ENCODE measurements at places on chromosomes 11 and 22.

GRCh38 chr11:69704508-69705253 lies 859 bp upstream of the FGF19 start:
- no peak for DNase-seq

DNA sequence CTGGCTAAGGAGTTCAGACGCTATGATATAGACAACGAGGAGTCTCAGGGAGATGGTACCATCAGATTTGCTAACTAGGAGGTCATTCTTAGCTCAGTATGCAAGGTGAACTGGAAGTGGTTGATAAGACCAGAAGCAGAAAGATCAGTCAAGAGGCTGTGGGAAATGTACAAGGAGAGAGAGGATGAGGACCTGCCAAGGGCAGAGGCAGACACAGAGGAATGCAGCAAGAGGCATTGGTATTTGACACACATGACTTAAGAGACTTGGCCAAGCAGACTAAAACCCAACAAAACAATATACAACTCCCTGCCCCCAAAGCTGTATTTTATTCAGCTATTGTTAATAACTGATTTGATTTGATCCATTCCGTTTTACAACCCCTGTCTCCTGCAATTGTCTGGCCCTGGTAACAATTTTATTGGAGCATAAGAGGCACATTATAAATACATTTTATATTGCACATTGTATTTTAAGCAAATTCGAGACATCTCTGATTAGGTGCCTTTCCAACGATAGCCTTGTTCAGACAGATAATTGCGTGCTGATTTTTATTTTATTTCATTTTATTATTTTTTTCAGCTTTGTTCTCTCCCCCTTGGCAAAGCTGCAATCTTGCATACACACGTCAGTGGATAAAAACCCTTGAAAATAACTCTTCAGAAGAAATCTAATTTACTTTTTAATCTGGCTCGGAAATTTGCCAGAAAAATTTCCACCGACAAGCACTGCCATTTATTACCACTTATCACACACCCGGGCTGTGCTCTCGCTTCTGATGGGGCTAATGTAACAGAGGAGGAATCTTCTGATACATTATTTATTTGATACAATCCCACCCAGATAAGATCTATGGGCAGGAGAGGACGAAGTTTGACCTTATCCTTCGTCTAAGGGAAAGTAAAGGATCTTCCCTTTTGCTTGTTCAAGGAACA lies 237.8 kb downstream of the NXPE2 start:
- no peak for DNase-seq

GRCh38 chr11:131855320-131855719 lies 484.9 kb downstream of the NTM start:
- DNase-seq, result no peak

DNA sequence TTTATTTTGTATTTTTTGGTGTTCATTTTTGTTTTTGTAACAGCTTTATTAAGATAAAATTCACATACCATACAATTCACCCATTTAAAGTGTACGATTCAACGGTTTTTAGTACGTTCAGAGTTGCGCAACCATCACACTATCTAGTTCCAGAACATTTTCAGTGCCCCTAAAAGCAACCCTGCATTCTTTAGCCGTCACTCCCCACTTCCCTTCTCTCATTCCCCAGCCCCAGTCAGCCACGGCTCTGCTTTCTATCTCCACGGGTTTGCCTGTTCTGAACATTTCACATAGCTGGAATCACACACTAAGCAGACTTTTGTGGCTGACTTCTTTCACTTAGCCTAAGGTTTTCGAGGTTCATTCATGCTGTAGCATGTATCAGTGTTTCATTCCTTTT lies 9.6 kb upstream of the KCNQ1OT1 start:
- no peak for DNase-seq

DNA sequence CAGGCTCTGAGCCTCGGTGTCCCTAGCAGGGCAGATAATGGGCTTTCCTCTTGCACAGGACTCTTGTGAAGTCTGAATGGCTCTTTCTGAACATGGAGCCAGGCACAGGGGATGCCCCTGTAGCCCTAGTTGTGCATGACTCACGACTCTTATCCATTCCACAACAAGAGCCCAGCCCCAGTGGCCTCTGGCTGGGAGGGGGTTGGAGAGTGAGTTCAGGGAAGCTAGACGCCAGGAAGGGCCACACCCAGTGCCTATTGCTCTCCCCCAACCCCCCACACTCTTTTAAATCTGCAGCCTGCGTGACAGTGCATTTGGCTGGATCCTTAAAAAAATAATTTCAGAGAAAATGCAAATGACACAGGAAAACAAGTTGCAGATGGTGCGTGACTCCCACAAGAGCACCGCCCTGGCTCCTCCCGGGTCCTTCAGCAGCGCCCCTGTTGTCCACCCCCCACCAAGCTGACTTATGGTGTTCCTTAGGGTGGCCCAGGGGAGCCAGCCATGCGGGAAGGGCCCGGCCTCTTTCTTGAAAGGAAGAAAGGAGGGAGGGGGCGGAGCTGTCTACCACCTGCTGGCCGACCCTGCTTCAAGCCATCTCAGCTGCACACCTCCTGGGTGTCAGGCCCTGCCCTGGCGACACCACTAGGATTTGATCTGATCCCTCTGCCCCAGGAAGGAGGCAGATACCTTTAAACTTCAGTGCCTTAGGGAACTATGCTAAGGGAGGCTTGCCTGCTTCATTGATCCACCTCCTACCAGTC lies 74.7 kb downstream of the MN1 start:
- no peak for DNase-seq

DNA sequence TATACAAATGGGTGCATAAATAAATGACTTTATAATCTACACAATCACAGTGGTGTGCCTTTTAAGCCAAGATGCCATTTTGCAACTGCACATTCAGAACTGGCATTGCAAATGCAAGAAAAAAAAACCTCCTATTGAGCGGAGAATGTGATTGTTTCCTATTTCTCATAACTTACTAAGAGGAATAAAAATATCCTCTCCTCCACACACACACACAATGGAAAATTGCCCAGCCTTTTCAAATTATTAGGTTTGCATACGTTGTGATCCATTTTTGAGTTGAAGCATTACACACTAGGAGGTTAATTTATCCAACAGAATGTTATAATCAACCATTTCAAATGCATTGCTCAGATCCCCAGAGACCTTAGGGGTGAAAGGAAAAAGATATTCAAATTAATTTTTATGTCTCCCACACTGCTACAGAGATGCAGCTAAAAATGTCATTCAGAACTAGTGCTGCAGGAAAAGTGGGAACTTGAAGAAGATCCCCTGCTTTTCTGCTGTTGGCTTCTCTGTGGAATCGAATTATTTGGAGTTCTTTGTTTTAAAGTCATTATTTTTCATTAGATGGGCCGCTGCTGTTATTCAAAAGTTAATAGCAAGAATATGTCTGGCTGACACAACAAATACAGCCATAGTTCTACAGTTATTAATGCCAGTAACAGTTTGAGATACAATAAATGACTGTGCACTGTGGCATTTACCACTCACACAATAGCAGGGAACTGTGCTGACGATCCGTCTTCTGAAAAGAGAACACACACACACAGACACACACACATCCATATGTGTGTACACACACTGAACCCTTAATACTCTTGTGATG lies 299.9 kb upstream of the ANO5 start:
- DNase-seq, result no peak

DNA sequence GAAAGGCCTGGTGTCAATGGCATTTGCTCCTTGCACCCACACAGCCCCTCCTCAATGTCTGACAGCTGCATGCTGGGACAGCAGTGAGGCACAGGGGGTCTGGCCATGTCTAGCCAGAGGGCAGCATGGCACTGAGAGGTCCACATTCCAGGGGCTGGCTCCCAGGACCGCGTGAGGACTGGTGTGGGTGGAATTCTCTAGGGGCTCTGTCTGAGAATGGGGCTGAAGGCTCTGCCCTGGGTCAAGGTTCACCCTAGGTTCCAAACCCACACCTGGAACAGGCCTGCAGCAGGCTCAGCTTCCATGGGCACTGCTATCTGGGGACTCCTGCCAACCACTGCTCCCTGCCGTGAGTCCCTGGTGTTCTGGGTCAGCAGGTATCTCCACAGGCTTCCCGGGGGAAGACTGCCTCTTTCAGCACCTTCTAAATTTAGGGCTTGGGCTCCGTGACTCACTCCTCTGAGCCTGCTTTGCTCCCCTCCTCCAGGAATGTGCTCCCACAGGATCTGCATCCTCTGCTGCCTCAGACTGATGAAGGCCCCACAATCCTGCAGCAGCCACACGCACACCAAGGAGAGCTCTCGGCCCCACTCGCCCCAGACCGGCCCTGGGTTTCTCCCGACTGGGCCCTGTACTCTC lies 4.2 kb downstream of the STARD10 start:
- no peak for DNase-seq

DNA sequence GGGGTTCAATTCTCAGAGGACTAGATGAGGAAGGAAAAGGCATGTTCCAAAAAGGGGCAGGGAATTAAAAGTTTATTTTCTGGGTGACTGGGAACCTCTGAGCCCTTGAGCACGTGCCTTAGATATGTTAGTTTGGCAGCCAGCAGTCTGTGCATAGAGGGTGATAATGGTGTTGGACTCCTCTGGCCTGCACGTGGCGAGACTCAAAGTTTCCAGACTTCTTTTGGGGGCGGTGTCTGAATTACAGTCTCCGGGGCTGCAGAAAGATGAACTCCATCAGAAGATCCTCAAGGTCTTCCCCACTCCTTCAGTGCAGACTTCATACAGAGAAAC lies 861 bp upstream of the ZNRF3 start:
- DNase-seq, result no peak

GRCh38 chr22:37177221-37177620 lies 10.8 kb downstream of the C1QTNF6 start:
- DNase-seq, result no peak

GRCh38 chr22:18070041-18070440 lies 7.7 kb upstream of the PEX26 start:
- no peak for DNase-seq

- no peak for DNase-seq
Measured at GRCh38 chr11:95585069-95585751, 204.4 kb downstream of the FAM76B start.

- DNase-seq, result no peak
Measured at GRCh38 chr22:48205790-48206189, 1443.3 kb downstream of the TBC1D22A start.

DNA sequence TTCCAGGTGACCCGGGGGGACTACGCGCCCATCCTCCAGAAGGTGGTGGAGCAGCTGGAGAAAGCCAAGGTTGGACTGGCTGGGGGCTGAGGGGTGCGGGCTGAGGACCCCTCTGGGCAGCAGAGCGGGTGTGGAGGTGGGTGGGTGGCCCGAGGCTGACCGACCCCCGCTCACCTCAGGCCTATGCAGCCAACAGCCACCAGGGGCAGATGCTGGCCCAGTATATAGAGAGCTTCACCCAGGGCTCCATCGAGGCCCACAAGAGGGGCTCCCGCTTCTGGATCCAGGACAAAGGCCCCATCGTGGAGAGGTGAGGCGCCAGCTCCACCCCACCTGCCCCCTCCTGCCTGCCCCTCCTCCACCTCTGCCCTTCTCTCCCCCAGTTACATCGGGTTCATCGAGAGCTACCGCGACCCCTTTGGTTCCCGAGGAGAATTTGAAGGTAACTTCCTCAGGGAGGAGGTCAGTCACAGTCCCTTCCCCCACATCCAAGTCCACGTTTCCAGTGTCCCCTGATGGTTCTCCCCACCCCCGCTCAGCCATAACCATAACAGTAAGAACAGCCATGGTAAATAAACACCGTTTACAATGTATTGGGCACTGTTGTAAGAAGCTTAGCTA lies 11.2 kb downstream of the DPP3 start:
- DNase-seq, result no peak

DNA sequence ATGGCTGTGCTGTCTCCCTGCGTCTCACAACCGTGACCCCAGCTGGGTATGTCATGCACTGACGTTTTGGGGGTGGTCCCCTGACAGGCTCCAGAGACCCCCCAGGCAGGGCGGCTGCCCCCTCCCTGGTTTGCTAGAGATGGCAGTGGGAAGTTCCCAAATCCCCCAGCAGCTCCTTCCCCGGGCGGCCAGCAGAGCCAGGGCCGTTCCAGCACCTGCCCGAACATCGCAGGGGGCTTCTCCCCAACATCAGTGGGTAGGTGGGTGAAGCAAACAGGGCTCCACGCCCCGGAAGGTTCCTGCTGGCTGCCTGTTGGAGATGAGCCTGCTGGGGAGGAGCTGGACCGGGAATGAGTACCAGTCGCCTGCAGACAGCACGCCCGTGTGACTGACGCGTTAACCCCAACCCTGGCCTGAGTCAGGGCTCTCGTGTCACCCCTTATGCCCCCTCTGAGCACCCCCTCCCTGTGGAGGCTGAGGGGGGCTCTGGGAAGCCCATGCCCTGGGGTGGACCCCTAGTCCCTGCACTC lies 45.6 kb downstream of the GRAMD4 start:
- DNase-seq, result no peak

DNA sequence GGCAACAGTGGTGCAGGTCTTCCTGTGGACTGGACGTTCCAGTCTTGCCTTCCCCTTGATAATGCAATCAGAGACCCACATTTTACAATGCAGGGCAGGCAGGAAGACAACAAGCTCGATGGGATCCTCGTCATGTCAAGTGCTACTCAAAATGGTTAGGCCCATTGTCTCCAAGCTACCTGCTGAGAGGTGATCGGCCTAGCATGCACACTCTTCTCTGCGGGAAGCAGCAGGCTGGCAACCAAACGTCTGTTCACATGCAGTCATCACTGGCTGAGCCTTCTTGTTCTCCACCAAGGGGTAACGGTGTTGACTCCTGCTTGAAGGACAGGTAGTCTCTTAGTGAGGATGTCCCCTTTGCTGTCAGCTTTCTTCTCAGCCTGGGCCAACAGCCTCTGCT lies 25.5 kb upstream of the CD82 start:
- DNase-seq, result peak; percentile 93

DNA sequence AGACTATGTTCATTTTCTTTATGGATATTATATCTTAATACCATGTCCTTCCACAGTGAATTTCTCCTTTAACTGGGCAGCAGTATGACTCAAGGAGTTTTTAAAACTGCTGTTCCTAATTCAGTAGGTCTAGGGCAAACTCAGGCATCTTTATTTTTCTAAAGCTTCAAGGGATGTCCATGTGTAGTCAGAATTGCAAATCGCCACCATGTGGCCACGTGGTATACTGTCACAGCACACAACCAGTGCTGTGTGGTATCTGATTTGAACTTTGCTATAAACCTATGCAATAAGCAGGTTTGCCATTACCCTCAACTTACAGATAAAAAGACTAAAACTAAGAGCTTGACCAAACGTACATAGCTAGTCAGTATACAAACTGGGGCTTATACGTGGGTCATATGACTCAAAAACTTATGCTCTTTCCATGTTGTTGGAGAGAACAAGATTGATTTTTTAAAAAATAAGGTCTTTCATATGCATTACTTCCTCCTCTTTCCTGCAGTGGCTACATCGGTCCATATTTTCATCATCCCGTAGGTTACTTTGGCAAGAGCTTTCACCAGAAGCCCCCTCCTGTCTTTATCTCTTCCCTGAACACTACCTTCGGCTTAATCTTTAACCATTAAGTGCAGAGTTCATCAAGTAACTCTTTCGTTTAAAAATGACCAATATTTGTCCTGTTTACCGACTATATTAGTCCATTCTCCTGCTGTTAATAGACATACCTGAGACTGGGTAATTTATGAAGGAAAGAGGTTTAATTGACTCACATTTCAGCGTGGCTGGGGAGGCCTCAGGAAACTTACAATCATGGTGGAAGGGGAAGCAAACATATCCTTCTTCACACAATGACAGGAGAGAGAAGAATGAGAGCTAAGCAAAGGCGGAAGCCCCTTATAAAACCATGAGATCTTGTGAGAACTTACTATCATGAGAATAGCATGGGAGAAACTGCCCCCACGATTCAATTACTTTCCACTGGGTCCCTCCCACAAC lies 8.0 kb upstream of the HTATIP2 start:
- no peak for DNase-seq

GRCh38 chr11:126870021-126870420 lies 130.5 kb downstream of the KIRREL3 start:
- no peak for DNase-seq

GRCh38 chr22:31139866-31140716 lies at the start of gene PLA2G3:
TSS of gene PLA2G3 (minus strand) at chr22:31140508. CDS start at chr22:31140354, 154 bp downstream.
- DNase-seq, result peak; percentile 51
